ENCODE measurements at places on chromosomes 4 and X.

- no peak for DNase-seq
Measured at GRCh38 chr4:92266521-92266920, 37.2 kb upstream of the GRID2 start.

DNA sequence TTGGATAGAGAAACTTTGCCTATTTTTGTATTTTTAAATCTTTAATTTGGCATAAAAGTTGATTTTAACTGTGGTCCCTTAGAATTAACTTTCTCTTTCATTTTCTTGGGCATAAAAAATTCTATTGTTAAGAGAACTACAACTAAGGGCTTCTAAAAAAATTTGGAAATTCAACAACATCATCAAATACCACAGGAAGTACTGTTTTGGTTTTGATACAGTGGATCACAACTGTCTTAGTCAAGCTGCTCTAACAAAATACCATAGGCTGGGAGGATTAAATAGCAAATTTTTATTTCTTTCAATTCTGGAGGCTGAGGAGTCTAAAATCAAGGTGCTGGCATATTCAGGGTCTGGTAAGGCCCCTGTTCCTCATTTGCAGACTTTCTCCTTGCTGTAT is 19.9 kb upstream of the NPFFR2 start:
- no peak for DNase-seq

- no peak for DNase-seq
Measured at GRCh38 chr4:110361921-110362320, 114.0 kb upstream of the ENPEP start.

DNA sequence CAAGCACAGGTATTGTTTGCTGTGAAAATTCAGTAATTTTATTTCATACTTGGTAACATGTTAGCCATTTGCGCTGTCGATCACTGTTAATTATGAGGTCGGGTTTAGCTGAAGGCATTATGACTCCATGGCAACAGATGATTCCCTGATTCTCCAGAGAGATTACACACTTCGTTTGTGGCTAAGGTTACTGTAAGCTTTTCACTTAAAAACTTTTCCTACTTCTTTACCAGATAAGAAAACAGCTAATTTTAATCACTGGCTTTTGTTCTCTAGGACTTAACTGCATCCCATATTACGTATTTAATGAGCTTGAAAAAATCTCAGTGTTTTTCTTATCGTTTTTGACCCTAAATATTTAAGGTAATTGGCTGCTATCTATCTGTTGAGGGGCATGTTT is 2.1 kb downstream of the GSTCD start:
- DNase-seq: no peak

GRCh38 chr4:156830351-156830750 is 141.2 kb downstream of the PDGFC start:
- DNase-seq: no peak

GRCh38 chr4:77798385-77798784 is 20.8 kb downstream of the CNOT6L start:
- DNase-seq: no peak

- no peak for DNase-seq
Measured at GRCh38 chr4:165319030-165319429, 8.4 kb upstream of the MSMO1 start.

GRCh38 chr4:1582227-1582626 is 101.9 kb downstream of the FAM53A start:
- DNase-seq: no peak

GRCh38 chr4:89356086-89356485 is 48.5 kb upstream of the GPRIN3 start:
- DNase-seq: no peak

DNA sequence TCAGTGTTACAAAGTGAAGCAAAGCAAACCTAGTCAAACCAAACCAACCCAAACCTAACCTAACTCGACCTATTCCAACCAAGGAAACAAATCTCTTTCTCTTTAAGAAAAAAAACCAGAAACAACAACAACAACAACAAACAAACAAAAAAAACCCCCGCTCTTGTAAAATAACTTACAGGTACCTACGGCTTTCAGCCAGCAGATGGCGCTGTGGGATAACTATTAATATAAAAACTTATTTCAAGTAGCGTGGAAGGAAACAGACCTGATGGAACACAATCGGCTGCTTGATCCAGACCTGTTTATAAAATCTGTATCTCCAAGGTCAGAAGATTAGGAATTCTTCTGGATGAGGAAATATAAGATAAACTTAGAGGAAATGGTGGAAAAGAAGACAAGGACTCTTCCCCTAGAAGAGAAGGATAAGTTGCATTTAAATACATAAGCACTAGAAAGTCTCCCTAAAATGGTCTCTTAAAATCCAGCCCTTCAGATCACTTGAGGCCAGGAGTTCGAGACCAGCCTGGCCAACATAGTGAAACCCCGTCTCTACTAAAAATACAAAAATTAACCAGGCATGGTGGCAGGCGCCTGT is 34.4 kb upstream of the CDKL5 start:
- DNase-seq: peak; percentile 66

DNA sequence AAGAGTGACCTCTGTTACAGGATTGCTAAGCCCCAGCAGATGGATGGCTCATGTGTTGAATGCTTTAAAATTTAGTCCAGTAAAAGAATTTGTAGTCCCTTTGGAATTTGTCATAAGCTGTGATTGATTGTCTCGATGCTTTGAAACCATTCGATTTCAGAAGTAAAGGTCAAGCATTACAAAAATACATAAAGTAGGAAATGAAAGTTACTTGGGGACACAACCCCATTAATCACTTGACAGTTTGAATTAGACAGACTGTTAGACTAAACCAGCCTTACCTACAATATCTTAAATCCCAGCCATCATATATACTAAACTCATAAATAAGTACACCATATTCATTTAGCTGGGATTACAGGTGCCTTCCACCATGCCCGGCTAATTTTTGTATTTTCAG is 6.6 kb downstream of the REST start:
- no peak for DNase-seq

DNA sequence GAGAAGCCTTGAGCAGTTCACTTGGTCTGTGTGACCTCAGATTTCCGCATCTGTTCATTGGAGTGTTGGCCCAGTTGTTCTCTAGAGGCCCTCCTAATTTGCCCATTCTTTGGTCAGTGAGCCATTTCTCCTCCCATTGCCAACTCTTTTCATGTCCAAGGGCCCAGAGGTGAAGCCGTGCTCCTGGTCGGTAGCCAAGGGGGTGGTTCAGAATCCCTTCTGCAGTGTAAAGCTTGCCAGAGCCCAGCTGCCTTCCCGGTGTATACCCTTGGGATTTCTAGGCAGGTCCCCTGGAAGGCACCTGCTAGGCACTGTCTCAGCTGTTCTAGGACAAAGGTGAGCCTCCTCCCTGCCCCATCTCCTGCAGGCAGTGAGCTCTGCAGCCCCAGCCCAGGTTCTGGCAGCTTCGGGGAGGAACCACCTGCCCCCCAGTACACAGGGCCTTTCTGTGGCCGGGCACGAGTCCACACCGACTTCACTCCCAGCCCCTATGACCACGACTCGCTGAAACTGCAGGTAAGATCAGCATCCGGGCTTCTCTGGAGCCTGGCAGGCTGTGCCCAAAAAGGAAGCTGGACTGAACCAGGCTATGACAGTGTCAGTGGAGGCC is 12.3 kb downstream of the SASH3 start:
- no peak for DNase-seq

- DNase-seq: peak; percentile 6
Measured at GRCh38 chr4:143411527-143412419, 75.1 kb downstream of the GAB1 start.

GRCh38 chr4:119977076-119977940 is 89.3 kb downstream of the MAD2L1 start:
- DNase-seq: no peak

- DNase-seq: no peak
Measured at GRCh38 chrX:136064661-136065043, 79.4 kb downstream of the SLC9A6 start.

DNA sequence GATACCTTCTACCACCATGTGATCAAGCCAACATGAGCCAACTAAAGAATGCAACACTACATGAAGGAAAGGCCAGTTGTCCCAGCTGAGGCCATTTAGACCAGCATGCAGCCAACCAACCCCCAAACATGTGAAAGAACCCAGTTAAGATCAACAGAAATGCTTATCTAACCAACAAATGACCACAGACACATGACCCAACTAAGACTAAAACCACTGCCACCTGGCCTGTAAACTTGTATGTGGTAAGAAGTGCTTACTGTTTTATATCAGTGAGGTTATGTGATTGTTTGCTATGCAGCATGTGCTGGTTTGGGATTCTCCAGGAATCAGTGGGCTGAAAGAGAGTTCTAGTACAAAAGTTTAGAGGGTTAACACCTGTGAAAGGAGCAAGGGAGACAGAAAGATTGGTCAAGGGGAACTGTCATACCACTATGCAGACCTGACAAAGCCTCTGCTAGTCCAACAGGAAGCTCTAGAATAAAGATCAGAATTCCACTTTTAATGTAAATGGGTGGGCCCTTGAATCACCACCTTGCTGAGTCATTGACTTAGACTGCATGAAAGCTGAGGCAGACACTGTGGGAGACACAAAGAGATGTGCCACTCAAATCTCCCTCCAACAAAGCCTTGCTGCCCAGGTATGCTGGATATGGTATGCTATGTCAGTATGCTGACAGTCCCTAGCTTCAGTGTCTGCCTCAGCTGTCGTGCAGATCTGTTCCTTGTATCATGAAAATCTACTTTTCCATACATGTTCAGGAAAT is 6.1 kb upstream of the SH3D19 start:
- DNase-seq: no peak

DNA sequence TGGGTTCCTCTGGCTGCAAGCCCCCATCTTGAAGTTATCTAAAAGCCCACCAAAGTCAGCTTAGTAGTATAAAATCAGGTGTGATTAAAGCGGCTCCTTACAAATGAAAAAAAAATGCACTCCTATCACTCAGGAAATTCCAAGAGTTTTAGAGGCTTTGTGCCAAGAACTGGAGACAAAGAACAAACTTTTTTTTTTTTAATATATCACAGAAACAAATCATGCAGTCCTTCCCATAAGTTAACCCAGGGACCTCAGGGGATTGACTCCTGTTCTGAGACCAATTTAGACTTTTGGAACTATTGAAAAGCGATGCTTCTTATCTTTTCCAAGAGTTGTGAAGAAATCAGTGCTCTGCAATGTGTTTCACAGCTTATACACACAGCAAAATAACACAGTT is 53.6 kb downstream of the HHIP start:
- DNase-seq: no peak

GRCh38 chr4:78379991-78380729 is 171.4 kb upstream of the ANXA3 start:
- DNase-seq: no peak
